Neuronal stem cell (in vitro differentiated cells): ENCODE measurements at places on chromosomes 2 and 18.

DNA sequence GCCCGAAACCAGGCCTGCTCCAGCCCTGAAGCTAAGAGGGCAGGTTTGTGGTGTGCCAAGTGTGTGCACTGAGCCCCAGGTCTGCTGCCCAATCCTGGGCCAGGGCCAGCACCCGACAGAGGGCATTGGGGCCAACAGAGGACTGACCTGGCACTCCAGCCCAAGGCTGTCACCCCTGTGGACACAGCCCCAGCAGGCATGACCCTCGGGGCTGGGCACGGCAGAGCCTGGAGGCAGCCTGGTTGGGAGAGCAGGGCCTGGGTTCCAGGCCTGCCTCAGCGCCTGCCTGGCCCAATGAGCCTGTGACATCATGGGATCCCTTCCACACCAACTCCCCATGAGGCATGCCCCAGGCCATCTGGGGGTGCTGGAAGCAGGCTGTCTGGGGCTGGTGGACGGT, 10.8 kb upstream of the SNED1 start:
- DNase-seq: no peak

DNA sequence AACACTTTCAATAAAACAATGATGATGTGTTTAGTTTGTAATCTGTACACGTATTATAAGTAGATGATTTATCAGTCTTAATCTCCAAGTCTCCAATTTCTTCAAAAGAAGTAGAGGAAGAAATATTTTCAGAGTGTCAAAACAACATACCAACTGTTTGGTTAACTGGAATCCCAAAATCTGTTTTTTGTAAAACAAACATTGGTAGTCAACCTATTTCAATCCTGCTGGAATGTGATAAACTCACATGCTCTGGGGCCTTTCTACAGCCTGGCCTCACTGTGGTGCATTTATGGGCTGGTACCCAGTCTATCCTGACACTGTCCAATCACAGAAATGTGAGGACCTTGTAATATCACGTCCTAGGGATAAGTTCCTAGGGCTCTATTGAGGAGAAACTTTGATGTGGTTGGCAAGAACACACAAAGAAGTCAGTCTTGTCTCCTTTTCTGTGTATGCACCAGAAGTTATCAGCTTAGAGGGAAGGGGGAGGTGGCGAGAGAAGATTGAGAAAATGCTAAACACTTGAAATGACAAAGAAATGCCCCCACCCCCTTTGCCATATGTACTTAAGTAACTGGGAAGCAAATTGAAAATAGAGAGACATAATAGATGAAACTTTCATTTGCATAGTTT, 47.2 kb downstream of the PRKRA start:
- DNase-seq: no peak

- no peak for DNase-seq
Observed at GRCh38 chr18:2641638-2642037, 13.9 kb upstream of the SMCHD1 start.

GRCh38 chr2:120904379-120904778, 168.7 kb downstream of the GLI2 start:
- no peak for DNase-seq

- no peak for DNase-seq
Observed at GRCh38 chr2:99240431-99240830, 15.0 kb downstream of the LYG2 start.

DNA sequence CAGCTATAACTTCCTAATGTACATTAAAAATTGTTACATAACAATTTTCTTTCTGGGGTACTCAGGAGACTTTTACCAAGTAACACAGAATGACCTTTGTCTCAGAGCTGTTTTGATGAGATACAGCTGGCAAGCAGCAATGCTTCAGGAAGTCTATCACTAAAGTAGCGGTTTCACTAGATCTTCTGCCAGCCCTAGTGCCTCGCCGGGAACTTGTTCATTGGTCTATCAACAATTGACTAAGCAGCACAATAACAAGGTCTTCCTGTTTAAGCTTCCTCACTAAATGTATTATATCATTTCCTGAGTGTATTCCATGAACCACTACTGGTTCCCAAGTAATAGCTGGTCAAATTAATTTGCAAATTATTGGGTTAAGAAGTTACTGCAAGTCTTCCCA, 69.2 kb downstream of the TRIP12 start:
- no peak for DNase-seq

DNA sequence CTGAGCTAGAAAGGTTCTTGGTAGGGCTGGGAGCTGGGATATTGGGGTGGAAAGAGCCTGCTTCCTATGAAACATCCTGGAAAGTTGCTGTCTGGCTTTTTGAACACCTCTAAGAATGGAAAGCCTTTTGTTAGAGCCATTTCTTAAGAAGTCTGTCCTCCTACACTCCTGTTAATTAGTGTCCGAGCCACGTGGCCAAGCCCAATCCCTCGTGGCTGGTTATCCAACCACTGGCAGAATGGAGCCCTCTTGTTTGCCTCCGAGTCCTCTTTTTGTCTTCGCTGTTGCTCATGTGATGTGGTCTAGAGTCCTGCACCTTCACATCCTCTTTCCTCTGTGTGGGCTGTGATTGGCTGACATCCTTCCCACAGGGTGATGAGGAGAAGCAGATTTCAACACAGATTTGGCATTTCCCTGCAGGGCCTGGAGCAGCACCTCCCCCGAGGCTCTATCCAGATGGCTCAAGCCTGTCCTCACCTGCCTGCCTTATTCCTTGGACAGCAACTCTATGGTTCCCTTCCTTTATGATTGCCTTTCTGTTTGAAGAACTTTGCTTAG, 8.2 kb upstream of the TOGARAM2 start:
- DNase-seq: no peak

- peak; percentile 69 for DNase-seq
Observed at GRCh38 chr18:37778417-37779165, 213.0 kb upstream of the CELF4 start.

DNA sequence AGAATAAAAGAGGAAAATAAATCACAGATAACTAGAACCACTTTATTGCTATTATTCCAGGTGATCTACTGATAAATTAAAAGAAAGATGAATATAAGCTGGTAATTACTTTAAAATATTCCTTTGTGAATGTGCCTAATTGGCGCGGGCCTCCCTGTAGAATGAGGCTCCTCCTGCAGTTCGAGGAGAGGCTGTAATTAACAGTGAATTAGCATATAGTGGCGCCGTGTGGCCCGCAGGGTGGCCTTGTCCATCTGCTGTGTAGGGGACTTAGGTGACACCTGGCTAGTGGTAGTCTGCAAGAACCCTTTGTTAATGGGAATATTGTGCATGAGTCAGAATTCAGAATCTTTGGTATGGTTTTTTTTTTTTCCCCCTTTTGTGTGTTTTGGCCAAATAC, 119.8 kb downstream of the AGAP1 start:
- DNase-seq: no peak

DNA sequence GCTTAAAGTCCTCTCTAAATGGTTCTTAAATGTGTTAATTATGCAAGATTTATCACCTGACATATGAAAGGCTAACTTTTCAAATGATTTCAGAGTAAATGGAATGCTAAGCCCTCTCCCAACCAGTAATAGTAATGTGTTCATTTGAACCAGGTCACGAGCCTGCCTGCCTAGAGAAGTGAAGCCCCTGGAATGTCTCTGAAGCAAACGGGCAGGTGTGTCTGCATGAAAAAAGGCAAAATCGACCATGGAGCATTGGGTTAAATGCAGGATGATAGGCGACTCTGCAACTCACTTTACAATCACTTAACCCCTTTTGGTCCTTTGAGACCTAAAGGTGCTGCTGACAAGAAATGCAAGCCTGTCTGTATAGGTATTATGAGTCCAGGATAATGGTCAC, 798.4 kb upstream of the ACVR2A start:
- DNase-seq: no peak

DNA sequence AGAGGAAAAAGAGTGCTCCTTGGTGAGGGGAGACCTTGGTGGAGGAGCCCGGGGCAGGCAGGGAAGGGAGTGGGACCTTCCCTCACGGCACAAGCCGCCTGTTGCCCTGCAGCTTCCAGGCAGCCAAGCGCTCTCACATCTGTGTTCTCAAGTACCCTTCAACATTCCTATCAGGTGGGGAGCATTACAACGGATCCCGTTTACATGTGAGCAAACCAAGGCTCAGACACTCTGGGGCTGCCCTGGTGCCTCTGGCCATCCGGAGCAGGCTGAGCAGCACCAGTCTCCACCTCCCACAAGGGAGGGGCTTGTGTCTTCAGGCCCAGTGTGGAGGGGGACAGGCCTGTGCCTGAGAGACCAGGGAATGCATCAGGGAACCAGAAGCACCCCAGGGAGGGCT, 57.9 kb downstream of the AQP12A start:
- no peak for DNase-seq

DNA sequence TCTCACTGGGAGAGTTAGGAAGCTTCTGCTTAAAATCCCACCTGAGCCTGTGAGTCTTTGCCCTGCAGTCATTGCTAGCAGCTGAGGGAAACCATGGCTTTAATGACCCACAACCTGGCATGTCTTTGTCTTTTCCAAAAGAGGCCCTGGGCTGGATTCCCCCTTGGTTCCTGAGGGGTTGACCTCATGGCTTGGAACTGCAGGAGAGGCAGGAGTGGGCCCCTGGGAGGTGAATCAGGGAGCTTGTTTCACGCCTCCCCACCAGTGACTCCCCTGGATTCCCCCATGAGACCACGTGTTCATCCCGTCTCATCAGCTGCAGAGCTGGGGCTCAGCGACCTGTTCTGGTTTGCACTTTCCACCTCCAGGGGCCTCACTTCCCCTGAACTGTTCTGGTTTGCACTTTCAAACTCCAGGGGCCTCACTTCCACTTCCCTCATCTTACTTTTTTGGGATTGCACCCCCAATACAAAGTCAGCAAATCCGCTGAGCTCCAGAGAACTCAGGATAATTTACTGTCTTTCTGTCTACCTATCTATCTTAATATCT, 58.5 kb upstream of the TMEM18 start:
- DNase-seq: no peak

GRCh38 chr2:180122874-180123273, 115.8 kb upstream of the CWC22 start:
- DNase-seq: no peak

- no peak for DNase-seq
Observed at GRCh38 chr2:120775194-120775593, 39.5 kb downstream of the GLI2 start.

- DNase-seq: no peak
Observed at GRCh38 chr18:23146861-23147469, 11.7 kb downstream of the CABLES1 start.

GRCh38 chr2:113133704-113134598, 6.6 kb downstream of the IL1RN start:
- no peak for DNase-seq

DNA sequence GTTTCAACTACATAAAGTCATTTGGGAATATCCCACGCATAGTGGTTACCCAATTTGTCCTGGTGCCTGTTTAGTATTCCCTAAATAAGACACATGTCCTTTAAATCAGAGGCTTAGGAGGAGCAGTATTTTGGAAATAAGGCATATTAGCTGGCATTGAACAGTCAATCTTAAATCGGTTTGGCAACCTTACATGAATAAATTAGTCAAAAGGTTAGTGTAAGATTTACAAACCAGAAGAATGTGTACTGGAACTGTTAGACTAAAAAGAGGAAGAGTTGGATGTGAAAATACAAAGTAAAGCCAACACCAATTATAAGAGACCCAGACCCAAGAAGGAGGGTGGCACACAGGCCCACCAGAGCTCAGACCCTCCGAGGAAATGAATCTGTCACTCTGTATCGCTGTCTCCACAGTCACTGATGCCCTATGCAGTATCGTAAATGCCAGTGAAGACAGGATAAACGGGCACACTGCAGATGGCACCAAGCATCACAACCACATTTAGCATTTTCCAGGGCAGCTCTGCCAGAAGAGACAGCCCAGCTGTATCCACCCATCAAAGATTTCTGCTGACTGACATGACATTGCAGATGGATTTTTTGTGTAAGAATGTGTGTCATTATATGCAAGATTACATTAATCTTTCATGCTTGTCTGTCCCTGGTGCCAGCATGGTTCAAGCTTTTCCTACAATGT, 90.4 kb downstream of the CERKL start:
- no peak for DNase-seq

DNA sequence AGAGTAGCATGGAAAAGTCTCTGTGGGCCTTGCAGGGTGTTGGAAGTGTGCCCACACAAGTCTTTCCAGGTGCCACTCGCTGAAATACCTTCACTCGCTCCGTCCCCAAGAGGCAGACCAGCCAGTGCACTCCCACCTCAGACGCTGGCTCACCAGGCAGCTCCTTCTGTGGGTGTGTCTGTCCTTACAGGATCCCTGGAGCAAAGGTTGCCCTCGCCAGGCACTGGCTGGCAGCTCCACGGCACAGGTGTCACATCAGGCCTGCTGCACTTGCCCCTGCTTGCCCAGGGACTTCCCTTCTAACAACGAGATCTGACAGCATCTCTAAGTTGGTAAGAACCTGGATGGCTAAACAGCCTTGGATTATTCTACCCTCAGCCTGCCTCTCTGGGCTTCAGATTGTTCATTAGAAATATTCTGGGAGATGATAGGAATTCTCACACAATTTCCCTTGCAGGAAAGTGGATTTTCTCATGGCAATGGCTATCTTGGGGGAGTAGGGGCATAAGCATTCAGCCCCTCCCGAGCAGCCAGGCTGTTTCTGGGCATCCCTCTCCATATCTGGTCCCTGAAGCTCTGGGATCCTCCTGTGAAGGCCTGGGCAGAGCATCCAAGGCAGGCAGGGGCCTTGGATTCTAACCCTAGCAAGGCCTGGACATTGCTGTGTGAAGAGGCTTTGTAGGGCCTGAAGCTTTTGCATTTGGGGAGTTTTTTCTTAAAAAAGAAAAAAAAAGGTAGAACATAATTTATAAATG, 262.1 kb downstream of the MYCN start:
- no peak for DNase-seq

DNA sequence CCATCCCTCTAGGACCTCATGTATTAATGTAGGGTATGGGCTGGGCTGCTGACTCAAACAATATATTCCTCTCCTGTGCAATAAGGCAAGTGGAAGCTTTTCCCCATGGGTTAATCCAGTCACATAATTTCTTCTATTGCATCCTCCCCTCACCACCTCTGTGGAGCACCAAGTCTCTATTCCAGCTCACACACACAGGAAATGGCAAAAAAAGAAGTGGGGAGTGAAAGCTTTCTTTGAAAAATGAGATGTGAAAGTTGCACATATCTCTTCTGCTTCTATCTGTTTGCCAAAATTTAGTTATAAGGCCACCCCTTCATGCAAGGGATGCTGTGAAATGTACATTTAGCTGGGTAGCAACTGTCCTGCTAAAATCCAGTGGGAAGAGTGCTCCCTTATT, 121.3 kb downstream of the CDC42EP3 start:
- DNase-seq: no peak

DNA sequence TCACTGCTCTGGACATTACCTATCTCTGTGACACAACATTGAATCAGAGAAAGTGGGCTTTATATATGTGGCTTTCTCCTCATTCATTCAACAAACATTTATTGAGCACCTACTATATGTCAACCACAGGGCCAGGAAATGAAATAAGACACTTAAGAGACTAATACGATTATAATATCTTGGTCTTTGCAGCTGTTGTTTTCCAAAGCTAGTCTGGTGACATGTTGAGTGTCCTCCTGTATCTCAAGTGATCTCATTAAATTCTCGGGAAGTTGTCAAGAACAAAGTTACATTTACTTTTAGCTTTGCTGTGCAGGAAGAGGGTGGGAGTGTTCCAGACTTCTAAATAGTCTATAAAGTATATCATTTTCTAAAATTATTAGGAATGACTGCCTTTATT, 164.6 kb upstream of the SP5 start:
- no peak for DNase-seq
